NCI-H1417 treated with DMSO at 0.1 percent for 48 hours (cell line): ENCODE measurements at places on chromosomes 7 and 10.

DNA sequence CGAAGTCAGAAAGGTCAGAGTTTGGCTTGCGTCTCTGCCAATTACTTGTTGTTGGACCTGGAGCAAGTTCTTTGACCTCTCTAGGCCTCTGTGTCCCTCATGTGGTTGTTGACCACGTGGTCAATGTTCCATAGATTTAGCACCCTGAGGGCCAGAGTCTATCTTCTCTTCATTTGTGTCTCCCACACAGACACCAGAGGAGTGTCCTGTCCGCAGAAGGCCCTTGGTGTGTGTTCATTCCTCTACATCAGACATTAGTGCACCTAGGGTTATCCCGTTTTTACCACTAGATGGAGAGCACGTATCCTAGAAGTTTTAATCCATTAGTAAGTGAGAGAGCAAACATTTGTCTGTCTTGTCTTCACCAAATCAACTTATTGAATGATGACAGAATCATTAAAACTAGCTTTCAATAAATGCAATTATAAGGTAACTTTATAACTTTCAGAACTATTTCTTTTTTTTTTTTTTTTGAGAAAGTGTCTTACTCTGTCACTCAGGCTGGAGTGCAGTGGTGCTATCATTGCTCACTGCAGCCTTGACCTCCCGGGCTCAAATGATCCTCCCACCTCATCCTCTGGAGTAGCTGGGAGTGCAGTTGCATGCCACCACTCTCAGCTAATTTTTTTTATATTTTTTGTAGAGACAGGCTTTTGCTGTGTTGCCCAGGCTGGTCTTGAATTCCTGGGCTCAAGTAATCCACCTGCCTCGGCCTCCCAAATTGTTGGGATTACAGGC, 122.5 kb upstream of the ANKRD1 start:
- DNase-seq: no peak

- no peak for DNase-seq
Measured at GRCh38 chr7:2873146-2873545, 29.0 kb upstream of the GNA12 start.

DNA sequence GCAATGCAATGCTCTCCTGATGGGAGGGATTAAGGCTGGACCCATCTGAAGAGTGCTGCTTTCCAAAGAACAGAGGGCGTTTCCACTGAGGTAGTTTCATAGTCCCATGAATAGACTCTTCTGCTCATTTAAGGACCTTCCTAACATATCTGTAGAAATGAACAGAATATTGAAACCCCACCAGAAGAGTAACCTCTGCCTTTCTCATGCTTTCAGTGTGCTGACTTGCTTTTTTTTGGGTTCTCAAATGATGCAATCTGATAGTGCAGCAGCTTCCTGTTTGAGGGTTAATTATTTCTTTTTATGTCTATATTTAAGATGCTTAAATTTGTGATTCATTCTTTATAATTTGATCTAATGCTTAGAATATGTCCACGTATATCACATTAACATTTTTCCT, 82.2 kb downstream of the GATA3 start:
- no peak for DNase-seq

GRCh38 chr7:30815388-30815854, 44.2 kb downstream of the MINDY4 start:
- DNase-seq: no peak

GRCh38 chr10:74771054-74771453, 55.3 kb upstream of the KAT6B start:
- DNase-seq: no peak

DNA sequence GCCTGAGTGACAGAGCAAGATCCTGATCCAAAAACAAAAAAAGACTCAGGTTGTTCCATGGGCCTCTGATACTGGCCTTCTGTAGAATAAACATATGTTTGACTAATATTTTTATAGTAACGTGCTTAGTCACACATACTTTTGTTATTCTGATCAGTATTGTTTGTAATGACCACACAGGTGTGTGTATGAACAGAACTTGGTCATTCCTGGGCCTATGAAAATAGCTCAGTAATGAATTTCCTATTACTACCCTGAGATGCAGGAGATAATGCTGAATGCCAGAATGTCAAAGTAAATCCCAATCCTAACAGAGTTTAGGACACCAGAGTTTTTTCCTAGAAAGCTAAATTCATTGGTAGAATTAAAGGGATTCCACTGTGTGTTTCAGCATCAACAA, 108.7 kb downstream of the DOCK4 start:
- DNase-seq: no peak

DNA sequence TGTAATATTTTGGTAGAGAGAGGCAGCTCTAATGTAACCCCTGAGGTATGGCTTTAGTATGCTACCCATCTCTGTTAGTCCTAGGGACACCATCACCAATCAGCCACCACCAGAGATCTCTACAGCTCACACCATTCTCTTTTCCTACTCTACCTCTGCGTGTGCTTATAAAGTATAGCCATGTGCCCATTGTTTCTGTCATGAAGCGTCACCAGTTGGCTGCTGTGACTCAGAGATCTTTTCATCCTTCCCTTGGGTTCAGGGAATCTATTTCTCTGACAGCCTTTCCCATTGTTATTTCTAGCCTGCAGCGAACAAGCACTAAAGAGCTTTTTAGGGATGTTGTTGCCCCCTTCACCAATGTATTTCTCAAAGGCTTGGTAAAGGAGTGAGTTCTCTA, 103.3 kb downstream of the TPST1 start:
- DNase-seq: no peak

- no peak for DNase-seq
Measured at GRCh38 chr10:113005380-113005779, 55.3 kb downstream of the TCF7L2 start.

- no peak for DNase-seq
Measured at GRCh38 chr10:85557706-85558105, 808.9 kb downstream of the GRID1 start.

GRCh38 chr7:64839910-64840309, 45.7 kb downstream of the ZNF138 start:
- no peak for DNase-seq

DNA sequence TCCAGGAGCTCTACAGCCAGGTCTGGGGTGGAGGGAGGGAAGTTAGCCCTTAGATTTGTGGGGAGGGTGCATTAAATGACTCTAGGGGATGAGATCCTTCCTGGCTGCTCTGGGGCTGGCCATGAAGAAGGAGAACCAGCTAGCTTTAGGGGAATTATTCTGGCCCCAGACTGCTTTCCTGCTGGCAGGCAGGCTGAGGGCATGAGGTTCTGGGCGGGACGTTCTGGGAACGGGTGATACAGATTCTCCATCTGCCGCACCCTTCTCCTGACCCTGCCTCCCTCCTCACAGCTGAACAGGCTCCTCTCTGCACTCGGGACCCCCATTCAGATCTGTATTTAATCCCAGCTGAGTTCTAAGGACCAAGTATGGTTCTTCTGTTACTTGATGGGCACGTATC, 23.9 kb downstream of the GOLGA7B start:
- DNase-seq: no peak

DNA sequence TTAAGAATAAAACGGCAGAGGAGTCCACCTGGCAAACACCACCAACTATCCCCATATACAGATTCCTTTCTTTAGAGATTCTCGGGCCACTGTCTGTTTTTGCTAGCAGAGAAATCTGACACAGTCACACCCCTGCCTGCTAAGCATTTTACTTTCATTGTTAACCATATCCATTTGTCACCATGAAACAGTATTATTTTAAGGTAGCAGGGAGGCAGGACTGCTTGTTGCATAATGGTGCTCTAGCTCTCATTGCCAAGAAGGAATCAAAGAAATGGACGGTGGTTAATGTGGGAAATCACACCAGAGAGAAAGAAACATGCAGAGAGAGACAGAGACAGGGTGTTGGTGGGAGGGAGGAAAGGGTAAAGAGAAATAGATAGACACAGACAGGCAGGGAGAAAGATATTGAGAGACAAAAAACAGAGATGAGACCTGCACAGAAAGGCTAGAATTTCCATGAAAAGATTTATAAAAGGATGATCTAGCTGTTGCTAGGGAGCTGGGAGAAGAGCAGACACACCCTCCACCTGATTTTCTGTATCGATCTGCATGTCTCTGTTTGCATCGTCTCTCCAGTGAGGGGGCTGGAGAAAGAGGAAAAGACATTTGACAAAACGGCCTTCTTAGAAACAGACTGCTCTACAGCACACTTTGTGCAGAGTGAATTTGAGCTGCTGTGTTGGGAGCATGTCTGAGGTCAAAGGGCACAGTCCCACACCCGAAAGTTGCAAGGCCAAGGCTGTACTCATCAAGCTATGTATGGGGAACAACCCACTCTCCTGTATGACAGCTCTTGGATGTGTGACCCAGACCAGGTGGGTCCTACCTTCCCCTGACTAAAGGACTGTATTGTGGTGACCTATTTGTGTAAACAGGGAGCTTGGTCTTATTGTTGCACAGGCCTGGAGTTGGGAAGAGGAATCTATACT, 303.1 kb downstream of the FZD1 start:
- no peak for DNase-seq

- DNase-seq: no peak
Measured at GRCh38 chr7:66643395-66643794, 14.7 kb downstream of the KCTD7 start.

- no peak for DNase-seq
Measured at GRCh38 chr10:51251110-51251509, 176.8 kb downstream of the PRKG1 start.

DNA sequence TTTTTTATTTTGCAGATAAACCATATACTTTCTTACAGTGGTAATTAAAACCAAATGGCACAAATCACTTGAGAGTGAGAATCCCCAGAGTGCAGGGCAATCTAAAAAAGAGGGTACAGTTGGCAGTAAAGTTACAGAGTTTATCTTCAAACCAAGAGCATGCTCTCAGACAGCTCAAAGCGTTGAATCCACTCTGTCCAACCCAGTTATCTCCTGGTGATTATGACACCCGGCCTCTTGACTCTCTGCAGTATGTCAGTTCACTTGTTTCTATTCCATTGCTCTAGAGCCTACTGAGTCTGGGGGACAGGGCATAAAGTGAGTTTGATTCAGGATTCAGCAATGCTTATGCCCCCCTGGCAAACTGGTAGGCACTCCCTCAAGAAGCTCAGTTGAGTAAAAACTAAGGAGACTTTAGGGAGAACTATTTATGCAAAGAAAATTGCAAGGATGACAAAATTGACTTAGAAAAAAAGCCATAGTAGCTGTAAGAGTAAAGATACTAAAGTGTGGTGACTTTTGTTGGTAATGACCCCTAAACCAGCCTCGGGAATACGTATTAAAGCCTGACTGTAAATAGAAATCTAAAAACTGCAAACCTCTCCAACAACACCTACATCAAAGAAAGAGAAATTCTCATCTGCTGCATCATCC, 55.5 kb downstream of the COL1A2 start:
- no peak for DNase-seq

- no peak for DNase-seq
Measured at GRCh38 chr10:122307669-122308416, 36.7 kb downstream of the BTBD16 start.

GRCh38 chr10:113177936-113178335, 227.9 kb downstream of the TCF7L2 start:
- DNase-seq: no peak

- no peak for DNase-seq
Measured at GRCh38 chr10:14598809-14599764, 175.6 kb downstream of the FAM107B start.

DNA sequence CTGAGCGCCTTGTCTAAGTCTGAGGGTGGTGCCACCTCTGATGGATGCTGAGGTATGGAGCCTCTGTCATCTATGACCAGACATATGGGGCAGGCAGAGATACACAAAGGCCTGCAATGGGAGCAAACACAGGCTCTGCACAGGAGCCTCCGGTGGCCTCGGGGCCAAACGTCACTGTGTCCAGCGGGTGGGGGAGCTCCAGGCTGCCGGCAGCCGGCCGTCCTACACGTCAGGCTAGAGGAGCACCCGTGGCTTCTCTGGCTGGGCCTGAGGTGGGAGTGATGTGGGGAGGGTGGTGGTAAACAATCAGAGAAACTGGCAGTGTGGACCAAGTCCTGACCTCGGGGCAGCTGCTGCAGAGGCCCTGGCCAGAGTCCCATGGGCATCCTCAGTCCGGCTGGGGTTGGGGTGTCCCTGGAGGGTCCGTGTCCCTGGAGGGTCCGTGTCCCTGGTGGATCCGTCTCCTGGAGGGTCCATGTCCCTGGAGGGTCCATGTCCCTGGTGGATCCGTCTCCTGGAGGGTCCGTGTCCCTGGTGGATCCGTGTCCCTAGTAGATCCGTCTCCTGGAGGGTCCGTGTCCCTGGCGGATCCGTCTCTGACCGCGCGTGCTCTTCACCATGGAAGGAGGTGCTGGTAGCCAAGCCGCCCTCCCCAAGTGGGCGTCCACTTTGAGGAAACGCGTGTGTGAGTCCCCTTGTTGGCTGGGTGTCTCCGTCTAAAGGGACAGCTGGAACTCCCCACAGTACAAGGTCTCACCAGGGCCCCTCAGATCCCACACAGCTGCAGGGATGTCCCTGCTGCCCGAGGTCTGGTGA, 24.2 kb upstream of the FAM20C start:
- no peak for DNase-seq

GRCh38 chr7:17054836-17055235, 173.1 kb upstream of the AGR3 start:
- no peak for DNase-seq

DNA sequence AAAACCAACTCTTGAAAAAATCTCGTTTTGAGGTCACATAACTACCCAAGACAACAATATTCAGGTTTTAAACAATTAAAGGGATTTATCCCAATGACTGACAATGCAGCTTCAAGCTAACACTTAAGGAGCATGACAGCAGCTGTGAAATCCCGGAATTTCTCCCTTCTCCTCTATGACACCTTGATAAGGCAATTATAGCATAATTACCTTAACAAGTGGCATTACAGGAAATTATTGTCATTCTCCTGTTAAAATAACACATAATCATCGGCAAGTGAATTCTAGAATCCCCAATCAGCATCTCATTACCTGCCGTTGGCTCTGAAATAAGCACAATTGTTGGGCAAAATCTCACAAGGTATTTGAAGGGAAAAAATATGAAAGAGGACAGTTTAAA, 417.0 kb upstream of the PFKP start:
- no peak for DNase-seq

DNA sequence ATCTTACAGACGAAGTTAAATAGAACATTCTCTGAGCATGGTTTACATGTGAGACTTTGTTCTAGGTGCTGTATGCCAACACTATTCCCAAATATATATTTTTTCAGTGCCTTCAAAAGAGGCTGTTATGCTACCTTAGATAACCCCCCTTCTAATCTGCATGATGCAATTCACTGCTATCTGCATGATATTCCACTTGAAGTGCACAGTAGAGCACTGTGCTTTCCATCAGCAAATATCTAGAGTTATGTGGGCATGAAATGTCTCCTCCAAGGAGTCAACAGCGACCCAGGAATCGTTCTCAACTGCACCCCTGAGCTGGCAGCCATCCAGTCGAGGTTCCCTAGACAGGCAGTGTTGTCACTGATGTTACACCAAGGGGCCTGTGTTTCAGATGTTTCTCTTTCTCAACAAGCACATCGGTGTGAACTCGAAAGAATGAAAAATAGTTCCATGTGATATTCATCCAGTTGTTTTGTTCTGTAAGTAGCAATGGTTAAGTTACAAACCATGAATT, 88.3 kb downstream of the PDE1C start:
- no peak for DNase-seq

GRCh38 chr7:99365318-99366141, 9.0 kb upstream of the ARPC1B start:
- DNase-seq: no peak

GRCh38 chr10:109969760-109970346, 37.9 kb upstream of the ADD3 start:
- no peak for DNase-seq
